ENCODE measurements at places on chromosomes 6 and 20.
A peak's percentile ranks its signal among the peaks of the same experiment; 100 is the strongest.

- peak; percentile 34 for DNase-seq
These were observed 41.1 kb upstream of the FANCE start for GRCh38 chr6:35411066-35411465.

DNA sequence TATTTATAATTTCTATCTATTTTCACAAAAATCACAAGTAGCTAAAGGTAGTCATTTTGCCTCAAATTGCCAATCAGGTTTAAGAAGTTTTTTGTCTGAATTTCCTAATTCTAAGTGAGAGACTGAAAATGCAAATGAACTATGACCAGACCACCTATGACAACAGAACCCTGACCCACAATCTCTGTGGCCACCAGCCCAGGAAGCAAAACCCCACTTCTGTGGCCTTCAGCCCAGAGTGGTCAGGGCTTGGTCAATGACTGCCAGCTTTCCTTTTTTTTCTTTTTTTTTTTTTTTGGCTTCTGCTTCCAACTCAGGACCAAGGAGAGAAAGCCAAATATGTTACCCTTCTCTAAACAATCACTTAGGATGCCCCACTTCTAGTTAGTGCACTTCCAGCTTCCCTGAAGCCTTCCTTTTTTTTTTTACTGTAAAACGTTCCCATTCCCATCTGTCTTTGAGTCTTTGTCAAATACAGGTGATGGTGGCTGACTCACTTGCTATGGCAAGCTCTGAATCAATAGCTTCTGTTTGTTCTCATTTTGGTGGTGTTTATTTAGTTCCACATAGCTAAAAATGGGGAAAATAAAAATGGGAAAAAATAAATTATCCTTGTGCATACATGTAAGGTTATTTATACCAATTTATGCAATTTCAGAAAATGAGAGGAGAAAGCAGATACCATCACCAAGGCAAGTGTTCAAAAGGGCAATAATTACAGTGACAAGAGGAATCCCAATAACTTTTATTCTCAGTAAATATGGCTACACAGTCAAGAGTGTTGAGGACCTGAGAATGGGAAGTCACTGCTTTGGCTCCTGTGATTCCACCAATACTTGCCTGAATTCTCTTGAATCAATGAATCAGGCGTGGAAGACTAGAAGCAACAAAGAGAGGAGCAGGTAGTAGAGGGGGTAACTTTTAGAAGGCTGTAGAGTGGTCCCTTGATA, 170.3 kb upstream of the PDE7B start:
- DNase-seq = no peak

- DNase-seq = no peak
These were observed 134.4 kb downstream of the ERMARD start for GRCh38 chr6:169885831-169886230.

DNA sequence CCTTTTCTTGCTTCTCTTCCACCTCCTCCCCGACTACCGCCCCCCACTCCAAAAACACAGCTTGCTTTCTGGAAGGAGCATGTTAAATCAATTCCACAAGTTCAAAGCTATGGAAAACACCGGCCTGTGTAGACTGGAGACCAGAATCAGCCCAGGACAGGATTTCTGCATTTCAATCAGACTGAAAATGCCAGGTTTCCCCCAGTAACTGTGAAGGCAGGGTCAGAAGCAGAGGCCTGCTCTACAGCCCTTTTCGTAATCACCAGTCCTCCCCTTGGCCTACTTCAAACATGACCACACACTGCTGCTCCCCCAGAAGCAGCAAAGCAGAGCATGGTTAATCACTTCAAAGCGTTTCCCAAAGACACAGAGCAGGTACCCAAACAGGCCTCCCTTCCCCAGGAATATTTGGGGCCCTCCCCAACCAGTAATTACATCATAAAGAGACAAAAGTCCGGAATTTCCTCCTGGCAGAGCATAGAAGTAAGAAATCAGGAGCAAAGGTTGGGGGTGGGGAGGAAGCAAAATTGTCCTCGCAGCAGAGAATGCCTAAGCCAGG, 38.4 kb downstream of the ZMYND8 start:
- DNase-seq = peak; percentile 50

- no peak for DNase-seq
These were observed 46.3 kb downstream of the GABRR2 start for GRCh38 chr6:89268776-89269175.

GRCh38 chr6:82056567-82056966, 191.0 kb downstream of the IBTK start:
- no peak for DNase-seq

GRCh38 chr6:152048921-152049320, 241.4 kb downstream of the ESR1 start:
- no peak for DNase-seq

GRCh38 chr6:167575158-167575696, 250.3 kb downstream of the TTLL2 start:
- no peak for DNase-seq

GRCh38 chr6:6881438-6882225, 226.1 kb upstream of the RREB1 start:
- DNase-seq = no peak

- DNase-seq = no peak
These were observed 264.5 kb downstream of the KIF16B start for GRCh38 chr20:16308754-16309153.

DNA sequence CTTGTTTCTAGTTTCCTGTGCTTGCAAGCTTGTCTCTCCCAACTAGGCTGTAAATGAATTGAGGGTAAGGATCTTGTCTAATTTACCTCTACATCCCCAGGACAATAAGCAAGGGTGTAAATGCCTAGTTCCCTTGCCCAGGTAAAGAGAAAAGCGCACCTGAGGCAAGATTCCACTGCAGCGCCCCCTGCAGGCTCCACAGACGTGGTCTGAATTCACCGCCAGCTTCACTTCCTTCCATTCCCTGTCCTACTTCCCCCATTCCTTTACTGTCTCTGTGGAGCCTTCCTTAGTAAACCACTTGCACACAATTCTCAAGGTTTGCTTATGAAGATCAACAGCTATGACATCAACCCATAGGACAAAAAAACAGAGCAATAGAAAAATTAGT, 42.3 kb downstream of the ANKEF1 start:
- DNase-seq = no peak

DNA sequence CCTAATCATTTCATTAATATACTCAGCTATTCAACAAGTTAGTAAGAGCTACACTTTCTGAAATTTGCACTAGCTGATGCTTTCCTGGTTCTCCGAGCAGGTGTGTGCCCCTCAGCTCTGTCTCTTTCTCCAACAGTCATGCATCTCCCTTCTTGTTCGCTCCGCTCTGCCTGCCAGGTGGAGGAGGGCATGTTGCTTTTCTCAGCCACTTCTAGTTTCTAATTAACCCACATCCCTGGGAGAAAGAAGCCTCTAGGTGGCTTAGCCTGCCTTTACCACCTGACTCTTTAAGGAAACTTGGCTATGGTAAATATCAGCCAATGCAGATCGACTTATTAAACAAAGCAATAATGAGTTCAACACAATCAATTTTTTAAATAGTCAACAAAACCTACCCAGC, 34.2 kb downstream of the LRFN2 start:
- no peak for DNase-seq

- no peak for DNase-seq
These were observed 48.6 kb upstream of the NAA20 start for GRCh38 chr20:19968466-19969073.

DNA sequence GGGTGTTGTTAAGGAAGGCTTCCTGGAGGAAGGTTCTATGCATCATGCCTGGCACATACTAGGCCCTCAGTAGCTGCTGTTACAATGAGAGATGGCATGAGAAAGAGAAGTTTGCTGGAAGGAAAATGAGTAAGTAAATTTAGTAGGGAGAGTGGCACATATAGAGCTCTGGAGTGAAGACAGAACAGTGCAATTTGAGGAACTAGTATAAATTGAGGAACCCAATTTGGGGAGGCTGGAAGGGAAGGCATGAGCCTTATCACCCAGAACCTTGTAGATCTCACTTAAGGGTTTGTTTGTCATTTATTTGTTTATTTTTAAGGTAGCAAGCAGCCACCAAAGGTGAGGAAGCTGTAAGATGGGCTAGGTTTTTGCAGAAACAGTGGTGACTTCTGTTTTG, 87.1 kb upstream of the SCGN start:
- DNase-seq = peak; percentile 56

- DNase-seq = no peak
These were observed 30.6 kb upstream of the FOXC1 start for GRCh38 chr6:1579096-1579495.

DNA sequence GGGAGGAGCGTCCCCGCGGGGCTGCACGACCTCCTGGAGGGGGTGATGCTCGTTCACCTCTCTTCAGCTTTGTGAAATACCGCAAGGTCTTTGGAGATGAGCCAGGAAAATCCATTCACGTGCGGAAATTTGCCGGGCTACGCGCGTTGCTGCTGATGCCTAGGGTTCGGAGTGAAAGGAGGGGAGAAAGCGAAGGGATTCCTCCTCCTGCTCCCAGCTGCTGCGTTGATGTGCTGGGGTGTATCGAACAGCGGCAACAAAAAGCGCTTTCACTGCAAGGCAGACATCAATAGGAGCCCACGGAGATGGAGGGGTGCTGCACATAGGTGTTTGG, 391 bp upstream of the B3GAT2 start:
- DNase-seq = no peak

DNA sequence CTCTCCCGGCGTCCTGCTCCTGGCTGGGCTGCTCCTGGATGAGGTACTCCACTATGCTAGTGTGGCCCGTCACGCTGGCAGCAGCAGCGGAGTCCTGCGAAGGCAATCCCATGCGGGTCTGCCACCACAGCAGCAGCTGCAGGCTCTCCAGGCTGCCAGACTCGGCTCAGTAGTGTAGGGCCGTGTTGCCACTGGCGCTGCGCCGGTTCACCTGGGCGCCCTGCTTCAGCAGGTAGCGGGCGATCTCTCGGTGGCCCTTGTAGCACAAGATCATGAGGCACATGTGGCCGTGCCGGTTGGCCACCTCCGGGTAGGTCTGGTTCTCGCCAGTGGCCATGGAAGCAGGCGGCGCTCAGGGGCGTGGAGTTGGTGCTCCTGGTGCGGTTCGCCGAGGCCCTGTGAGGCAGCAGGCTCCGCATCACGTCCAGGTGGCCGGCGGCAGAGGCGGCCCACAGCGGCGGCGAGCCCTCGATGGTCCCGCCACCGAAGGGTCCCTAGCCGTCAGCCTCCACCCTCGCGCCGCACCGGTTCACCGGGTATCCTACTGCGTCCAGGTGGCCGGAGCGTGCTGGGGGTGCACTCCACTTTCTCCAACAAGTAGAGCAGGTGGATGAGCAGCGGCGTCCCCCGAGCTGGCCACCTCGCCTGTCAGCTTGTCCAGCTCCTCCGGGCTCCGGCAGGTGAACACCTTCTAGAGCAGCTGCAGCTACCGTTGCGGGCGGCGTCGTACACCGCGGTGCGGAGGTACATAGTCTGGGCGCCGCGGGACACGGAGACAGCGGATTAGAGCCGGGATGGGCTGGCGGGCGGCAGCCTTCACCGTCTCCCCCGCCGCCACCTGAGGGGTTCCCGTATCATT, 19.8 kb downstream of the RFPL4B start:
- no peak for DNase-seq

GRCh38 chr6:3139090-3139903, 18.0 kb downstream of the TUBB2A start:
- DNase-seq = peak; percentile 93

DNA sequence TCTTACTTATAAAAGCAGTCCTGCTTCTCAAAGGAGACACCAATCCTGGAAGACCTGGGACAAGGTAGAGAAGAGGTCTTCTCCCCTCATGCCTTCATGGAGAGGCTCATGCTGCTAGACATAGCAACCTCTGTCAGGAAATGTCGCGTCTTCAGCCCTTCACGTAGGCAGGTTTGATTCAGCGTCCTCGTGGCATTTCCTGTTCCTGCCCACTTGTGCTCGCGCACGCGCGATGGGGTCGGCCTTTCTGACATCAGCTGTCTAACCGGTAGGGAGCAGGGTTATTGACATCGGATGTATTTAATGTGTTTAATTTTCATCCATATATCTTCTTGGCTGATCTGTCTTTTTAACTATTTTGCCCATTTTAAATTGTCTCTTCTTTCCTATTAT, 292.4 kb downstream of the THBS2 start:
- DNase-seq = no peak

- no peak for DNase-seq
These were observed 140.8 kb downstream of the DTNBP1 start for GRCh38 chr6:15522026-15522425.

DNA sequence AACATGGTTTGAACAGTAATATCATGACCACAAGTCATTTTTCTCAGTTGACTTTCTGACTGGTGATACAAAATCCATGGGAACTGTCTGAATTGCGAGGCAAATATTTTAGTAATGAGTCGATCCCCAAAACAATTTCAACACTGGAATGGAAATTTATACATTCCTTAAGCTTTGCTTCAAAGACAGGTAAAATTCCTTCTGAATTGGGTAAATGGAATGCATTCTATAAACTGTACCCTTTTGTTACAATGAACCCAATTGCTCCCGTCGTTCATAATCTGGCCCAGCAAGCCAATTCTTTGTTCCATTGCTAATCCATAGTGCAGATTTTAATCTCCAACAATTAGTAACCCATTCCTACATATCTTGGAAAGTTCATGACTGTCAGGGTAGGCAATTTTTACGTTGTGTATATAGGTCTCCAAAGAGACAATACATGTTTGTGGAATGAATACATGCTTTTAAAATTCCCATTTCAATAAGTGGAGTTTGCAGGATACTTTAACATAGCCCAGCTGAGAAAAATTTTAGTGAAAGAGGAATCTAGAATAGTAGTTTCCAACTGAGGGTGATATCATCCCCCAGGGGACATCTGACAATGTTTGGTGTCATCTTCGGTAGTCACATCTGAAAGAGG, 32.7 kb downstream of the CYP24A1 start:
- no peak for DNase-seq

DNA sequence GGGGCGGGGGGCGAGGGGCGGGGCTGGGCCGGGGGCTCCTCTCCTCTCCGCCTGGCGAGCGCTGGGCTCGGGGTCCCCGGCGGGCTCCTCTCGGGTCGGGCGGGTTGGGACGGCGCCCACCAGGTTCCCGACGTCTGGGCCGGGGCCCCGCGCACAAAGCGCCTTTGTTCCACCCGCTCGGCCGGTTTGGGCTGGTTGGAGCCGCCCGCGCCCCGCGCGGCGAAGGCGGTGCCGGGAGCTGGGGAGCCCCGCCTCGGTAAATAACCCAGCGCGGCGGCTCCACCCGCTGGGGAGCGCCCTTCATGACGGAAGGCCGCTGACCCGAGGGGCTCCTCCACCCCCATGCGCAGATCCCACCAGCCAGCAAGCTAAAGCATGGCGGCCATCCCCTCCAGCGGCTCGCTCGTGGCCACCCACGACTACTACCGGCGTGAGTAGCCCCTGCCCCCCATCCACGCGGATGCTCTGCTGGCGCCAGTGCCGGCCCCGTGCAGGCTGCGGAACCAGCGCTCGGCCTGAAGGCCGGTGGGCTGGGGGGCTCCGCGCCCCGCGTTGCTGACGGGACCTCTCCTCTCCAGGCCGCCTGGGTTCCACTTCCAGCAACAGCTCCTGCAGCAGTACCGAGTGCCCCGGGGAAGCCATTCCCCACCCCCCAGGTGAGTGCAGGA, 503 bp downstream of the PPDPF start:
- DNase-seq = peak; percentile 47
